Erythroblast (primary cell): ENCODE measurements at places on chromosomes 3 and 15.

DNA sequence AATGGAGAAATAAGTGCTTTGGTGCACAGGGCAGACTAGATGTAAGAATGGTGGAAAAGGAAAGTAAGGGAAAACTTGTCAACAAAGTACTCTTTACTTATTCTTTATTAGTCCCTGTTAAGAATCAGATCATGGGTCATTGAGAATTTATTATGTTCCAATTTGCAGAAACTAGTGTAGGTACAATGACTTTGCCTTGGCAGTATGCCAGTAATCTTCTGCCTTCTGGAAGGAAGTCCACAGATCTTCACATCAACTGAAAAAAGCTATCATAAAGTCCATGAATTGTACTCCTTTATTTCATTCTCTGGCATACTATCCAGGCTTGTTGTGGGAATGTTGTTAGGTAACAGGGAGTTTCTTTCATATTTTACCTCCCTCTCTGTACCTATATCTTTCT lies 88.2 kb upstream of the FLNB start:
- DNase-seq, result peak; percentile 62

GRCh38 chr15:40452296-40453090 lies 11.7 kb downstream of the BAHD1 start:
- DNase-seq, result no peak

GRCh38 chr3:111548092-111548491 lies 6.1 kb downstream of the CD96 start:
- DNase-seq, result no peak

- DNase-seq, result no peak
Measured at GRCh38 chr15:50143255-50143860, 24.3 kb upstream of the ATP8B4 start.

GRCh38 chr3:69451594-69451993 lies 65.7 kb upstream of the FRMD4B start:
- no peak for DNase-seq

GRCh38 chr3:192026661-192027060 lies 565.7 kb downstream of the PYDC2 start:
- no peak for DNase-seq

GRCh38 chr15:31499953-31500765 lies 173.5 kb downstream of the KLF13 start:
- no peak for DNase-seq

GRCh38 chr15:63950911-63951481 lies 95.3 kb downstream of the DAPK2 start:
- DNase-seq, result no peak

DNA sequence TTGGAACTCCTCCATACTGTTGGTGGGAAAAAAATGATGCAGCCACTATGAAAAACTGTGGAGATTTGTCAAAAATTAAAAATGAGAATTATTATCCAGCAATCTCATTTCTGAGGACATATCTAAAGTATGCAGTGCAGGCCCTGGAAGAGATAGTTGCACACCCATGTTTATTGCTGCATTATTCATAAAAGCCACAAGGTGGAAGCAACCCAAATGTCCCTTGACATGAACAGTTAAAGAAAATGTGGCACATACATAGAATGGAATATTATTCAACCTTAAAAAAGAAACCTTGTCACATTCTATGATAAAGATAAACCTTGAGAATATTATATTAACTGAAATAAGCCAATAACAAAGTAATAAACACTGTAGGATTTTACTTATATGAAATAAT lies 80.9 kb upstream of the ARHGEF26 start:
- peak; percentile 5 for DNase-seq

DNA sequence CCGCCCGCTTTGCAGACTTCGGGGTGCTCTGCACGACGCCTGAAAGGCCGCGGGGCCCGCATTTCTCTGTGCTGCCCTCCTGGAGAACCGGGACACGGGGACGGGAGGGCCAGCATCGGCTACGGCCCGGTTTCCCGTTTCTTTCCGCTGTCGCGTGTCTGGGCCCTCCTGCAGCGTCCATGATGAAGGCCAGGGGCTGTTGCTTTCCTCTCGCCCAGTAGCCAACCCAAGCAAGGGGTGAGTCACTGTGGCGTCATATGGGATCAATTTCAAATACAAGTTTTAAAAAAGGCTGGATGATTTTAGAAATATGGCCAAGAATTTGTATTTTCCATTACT lies 435 bp downstream of the SLC35G2 start:
- peak; percentile 20 for DNase-seq

- no peak for DNase-seq
Measured at GRCh38 chr15:38196076-38196475, 56.6 kb upstream of the SPRED1 start.

- DNase-seq, result no peak
Measured at GRCh38 chr3:115792206-115792955, 169.1 kb downstream of the GAP43 start.

DNA sequence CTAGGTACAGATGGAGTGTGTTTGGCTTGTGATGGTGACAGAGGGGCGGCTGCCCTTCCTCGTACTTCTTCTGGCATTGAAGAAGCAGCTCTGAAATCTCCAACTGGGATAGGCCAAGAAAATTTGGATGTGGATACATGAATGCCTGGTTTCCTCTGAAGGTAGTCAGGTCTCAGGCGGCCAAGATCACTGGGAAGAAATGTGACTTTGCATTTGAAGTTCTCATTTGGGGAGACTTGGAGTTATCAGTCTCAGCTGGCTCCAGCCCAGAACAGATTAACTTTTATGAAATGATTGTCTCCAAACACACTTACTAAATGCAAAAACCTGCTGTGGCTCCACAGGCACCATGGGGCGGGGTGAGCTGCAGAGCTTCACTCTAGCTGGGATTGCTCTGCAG lies 215.9 kb downstream of the THSD4 start:
- no peak for DNase-seq

GRCh38 chr3:100412912-100413590 lies 11.7 kb downstream of the LNP1 start:
- DNase-seq, result no peak

DNA sequence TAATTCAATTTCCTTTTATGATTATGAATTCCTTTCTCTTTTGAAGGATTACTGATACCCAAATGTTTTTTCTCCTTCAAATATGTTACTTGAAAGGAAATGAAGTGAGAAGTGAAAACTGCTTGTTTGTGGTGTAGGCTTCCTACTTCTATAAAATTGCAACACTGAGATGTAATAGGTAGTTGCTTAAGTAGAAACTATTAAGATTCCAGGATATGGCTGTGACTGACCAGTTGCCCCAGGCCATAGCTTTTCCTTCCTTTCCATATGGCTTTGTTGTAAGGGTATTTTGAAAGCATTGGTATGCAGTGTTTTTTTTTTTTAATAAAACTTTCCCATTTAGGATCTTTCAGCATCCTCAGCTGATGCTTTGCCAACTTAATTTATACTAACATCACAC lies 28.5 kb downstream of the DNAJC13 start:
- no peak for DNase-seq

- DNase-seq, result no peak
Measured at GRCh38 chr15:34217587-34218225, 7.1 kb upstream of the EMC4 start.

- DNase-seq, result no peak
Measured at GRCh38 chr3:169103951-169104941, 559.3 kb downstream of the MECOM start.

GRCh38 chr3:60703008-60703407 lies 548.2 kb downstream of the FHIT start:
- DNase-seq, result no peak

DNA sequence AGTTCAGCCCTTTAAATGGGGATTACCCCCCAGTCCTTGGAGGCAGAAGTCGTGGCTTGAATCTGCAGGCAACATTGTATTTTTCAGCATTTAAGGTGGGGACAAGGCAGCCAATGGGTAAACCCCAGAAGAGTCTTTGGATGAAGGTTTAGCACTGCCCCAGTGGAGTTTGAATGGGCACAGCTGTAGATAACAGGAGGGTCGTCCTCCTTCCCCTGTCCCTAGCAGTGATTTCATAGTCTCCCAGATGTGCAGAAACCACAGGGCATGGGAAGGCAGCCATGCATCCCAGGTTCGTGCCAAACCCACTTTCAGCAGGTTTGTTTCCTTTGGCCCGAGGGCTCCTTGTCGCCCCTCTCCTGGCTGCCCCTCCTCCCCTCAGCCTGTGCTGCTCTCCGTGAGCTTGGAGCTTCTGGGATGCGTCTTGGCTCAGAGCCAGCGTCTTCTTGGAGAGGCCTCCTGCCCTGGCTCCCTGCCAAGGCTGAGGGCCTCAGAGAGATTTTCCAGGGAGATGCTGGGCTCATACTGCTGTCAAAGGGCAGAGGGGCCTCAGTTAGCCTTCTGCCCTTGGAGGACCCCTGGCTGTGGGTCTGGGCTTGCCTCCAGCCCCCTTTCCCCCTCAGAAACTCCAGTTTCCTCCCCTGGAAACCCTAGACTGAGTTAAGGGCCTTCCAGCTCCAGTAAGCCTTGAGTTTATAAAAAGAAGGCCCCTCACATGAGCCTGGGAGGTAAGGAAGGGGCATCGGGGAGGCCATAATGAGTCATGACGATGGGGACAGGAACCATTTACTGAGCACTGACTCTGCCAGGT lies 48.9 kb upstream of the POLG start:
- no peak for DNase-seq

DNA sequence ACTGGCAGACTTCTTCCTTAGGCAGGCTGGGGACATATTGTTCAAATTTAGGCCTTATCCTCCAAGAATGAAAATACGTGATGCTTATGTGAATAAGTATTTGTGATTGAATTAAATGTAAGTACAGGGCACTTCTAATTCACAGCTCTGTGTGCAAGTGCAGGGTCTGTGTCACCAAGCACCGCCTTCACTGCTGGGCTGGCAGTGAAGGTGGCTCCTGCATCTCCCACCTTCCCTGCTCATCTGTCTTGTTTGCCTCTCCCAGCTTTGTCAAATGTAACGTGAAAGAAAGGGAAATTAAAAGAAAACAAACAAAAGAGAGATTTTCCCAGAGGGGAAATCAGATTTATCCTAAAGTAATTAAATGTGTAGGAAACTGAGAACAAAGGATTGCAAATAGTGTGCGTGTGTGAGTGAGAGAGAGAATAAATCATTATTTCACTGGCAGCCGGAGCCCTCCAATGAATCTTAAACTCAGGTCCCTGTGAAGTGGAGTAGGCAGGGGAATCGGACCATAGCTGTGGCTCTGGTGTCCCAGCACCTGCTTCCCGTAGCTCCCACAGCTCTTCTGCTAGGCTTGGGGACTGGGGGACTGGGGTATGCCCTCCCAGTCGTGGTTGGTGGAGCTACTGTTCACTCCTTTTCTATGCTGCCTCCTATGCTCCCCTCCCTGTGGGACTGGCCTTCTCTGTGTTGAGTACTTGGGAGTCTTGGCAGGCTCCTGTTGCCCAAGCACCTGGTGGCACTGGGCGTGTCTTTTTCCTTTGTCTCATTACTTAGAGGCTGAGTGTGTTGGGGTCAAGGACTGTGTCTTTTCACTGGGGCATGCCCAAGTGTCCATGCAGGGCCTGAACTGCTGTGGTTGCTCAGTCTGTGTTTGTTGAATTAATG lies 222.2 kb downstream of the EPHB1 start:
- DNase-seq, result no peak

DNA sequence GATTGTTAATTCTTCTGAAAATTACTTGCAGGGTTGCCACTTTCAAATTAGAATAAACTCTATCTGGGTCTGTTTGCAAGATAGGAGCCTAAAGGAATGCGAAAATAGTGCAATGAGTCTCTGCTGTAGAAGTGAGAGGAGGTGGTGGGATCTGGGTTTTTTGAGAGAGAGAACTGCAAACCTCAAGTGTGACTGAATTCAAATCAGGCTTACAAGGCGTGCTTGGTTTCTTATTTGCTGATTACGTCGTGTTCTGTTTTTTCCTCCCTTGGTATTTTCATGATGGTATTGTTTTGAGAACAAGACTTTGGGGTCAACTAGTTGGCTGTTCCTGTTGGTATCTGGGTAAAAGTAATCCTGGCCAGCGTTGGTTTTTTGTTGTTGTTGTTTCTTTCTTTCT lies 490.9 kb upstream of the CFAP20DC start:
- DNase-seq, result no peak

DNA sequence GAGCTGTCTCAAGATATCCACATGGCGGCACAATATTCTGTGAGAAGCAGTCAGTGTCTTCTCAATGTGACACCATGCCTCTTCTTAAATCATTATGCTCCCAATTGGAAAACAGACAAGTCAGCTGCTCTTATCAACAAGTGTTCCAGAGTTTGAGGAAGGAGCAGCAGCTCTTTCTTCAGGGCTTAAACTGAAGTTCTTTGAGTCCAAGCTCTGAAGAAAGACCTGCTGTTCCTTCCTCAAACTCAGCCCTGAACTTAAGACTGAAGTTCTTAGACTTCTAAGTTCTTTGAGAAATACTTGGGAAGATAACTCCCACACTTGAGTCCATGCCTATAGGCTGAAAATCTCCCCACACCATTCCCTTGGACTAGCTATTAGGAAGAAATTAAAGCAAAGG lies 43.4 kb downstream of the NPTN start:
- DNase-seq, result no peak

GRCh38 chr3:102195198-102195948 lies 239.4 kb upstream of the ZPLD1 start:
- DNase-seq, result no peak

- DNase-seq, result peak; percentile 34
Measured at GRCh38 chr15:81336568-81336967, 12.6 kb upstream of the STARD5 start.

DNA sequence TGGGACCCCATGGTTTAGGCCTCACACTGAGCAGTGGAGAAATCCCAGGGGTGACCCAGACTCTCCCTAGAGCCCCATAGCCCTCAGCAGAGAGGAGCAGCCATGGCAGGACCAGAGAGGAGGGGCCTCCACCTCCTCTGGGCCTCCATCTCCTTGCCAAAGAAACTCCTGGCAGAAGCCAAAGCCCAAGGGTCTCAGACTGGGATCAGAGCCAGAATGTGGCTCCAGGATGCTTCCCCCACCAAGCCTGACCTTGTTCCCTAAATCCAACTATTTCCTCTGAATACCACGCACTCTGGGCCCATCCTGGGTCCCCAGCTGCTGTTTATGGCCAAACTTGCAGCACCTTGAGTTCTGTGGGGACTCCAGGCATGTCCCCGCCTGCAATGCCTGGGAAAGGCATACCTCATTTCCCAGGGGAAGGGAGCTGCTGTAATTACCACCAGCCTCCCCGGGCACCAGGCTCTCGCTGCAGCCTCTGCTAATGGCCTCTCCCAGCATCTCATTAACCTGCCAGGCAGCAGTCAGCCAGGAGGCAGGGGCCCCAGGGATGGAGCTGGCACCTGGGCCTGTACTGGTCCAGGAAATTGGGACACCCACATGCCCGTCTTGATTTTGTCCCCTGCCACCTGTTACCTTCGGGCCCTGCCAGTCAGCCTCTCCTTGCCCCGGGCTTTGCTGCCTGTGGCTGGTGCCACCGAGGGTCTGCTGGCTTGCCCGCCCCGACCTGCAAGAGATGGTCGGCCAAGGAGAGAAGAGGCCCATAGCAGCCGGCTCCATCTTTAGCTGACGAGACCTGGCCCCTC lies 4.6 kb downstream of the CCDC9B start:
- DNase-seq, result no peak
